ENCODE measurements at places on chromosomes 13 and 19.

- no peak for DNase-seq
Measured at GRCh38 chr13:109647053-109647452, 139.3 kb downstream of the IRS2 start.

DNA sequence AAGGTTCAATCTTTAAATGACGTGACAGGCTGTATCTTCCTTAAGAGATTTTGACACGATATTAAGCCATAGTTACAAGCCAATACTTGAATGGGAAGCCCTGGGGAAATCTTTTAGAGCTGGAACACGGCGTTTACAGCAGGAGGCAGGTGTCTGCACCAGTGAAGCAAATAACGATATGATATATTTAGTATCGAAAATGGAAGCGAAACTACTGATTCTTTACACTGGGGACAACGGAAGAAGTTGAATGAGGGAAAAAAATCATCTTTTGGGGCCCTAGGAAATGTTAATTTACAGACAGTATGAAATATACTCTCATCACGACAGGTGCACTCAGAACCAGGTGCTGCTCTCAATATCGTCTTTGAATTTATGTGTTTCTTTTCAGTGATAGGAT lies 793.9 kb upstream of the PCDH20 start:
- DNase-seq = no peak

- no peak for DNase-seq
Measured at GRCh38 chr19:41939861-41940730, 11.8 kb upstream of the ERFL start.

GRCh38 chr13:114166381-114167131 lies 12.5 kb upstream of the CFAP97D2 start:
- DNase-seq = no peak

- peak; percentile 97 for DNase-seq
Measured at GRCh38 chr19:45506246-45506988, 862 bp upstream of the VASP start.

DNA sequence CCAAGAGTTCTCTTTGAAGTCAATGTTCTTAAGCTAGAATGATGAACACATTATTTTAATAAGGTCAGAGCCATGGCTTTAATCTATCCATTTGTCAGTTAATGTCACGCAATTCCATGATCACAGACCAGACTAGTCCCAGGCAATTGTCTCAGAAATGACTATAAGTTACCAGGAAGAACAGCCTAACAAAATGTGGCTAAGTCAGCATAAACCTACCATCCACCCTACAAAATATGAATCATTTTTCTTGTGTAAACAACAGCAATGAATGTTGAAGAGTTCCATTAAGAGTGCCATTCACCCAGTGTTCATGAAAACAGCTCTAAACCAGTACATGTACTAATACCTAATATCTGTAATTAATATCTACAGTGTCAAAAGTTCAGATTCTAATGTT lies 127.5 kb downstream of the KCTD12 start:
- DNase-seq = no peak

GRCh38 chr13:96824140-96824539 lies 170.1 kb downstream of the OXGR1 start:
- no peak for DNase-seq

GRCh38 chr13:111462221-111462764 lies 141.9 kb downstream of the TEX29 start:
- DNase-seq = no peak

DNA sequence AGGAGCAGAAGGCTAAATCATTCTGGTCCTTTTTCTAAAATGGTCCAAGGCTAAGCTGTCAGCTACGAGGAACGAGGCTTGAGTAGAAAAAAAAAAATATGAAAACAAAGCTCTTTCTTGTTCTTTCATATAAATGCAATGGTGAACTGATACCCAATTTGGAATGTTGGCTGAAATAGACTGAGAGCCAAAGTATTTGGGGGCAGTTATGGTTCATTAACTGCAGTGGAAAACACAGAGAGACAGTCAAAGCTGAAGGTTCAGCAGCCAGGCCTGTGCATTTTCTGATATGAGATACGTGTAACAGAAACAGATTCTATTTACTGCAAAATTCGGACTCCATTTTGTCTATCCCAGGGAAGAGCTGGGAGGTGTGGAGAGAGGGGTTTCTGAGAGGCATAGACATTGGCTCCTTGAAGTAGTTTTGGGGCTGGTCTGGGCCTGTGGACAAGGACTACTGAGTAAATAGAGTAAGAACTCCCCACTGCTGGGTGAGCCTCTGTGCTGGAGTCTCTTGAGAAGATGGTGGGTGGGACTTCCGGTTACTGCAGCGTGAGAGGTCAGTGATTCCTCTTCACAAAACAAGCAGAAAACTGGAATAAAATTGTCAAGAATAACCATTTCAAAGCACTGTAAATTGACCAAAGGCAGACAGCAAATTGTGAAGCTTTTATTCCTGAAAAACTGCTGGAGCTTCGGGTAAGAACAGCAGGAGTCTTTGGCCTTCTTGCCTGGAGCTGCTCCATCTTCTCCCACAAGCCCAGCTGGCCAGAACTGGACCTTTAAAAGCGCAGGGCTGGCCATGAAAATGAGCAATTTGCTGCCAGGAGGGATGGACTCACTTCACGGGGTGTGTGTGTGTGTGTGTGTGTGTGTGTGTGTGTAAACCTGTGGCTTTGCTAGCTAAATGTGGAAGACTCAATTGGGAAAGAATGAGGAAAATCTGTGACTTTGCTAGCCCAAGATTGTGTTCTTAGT lies 43.1 kb upstream of the CNMD start:
- no peak for DNase-seq

DNA sequence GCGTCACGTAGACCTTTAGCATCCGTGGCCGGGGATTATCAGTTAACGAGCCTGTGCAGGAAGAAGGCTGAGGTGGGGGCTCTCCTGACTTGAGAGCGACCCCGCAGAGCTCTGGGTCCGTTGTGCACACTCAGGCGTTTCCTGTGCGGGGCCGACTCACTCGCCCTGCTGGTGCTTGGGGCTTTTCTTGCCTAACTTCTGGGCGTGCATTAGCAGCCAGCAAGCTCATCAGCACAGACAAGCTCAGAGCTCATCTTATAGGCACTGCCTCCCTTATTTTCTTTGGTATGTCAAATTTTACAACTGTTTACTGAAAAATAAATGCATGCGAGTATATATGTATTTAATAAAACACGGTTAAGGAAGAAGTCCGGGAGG lies 23.7 kb downstream of the ADPRHL1 start:
- no peak for DNase-seq

DNA sequence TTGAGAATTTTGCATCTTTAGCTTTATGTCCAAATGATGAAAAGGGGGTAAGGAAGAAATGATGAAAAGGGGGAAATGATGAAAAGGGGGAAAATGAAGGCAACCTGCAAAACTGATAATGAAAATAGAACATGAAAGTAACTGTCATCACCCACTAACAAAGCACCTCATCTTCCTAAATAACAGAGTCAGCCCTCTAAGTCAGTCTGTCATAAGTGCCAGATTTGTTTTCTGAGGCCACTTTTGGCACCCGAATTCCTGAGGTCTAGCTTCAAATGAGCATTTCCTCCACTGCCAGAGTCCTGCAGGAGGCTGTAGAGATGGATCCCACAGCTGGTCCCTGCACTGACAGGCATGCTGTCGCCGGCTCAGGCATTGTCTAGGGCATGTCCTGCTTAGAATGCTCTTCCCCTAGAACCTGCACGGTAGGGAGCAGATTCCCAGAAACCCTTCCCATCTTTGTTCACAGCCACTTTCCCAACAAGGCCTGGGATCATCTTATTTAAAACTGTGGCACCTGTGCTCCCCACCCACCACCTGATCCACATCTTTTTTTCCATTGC lies 25.3 kb downstream of the RAP2A start:
- no peak for DNase-seq

GRCh38 chr19:36894849-36895383 lies 21.2 kb downstream of the ZNF829 start:
- DNase-seq = no peak
